ENCODE measurements at places on chromosomes 4 and X.
A peak's percentile ranks its signal among the peaks of the same experiment; 100 is the strongest.

DNA sequence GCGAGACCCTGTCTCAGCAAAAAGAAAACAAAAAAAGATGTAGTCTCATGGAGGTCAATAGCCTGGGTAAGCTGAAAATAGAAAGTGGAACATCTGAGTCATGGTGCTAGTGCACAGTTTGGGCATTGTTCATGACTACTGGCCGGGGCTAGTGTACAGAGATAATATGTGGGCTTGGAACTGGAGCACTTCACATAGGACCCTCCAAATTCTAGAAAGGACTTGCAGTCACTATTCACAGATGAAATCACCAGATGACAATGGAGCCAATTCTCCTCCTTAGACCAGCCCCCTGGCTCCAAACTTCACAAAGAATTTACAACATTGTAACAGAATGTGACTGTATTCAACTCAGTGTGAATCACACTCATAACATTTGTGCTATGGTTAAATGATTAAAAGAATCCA lies 367.8 kb upstream of the SLC7A11 start:
- no peak for DNase-seq

- no peak for DNase-seq
Observed at GRCh38 chr4:136562834-136563233, 969.5 kb downstream of the PCDH18 start.

GRCh38 chrX:46978341-46979291 lies 66.4 kb downstream of the JADE3 start:
- DNase-seq, result peak; percentile 84

- no peak for DNase-seq
Observed at GRCh38 chr4:87105101-87105845, 115.1 kb downstream of the KLHL8 start.

GRCh38 chr4:163591614-163592020 lies 97.1 kb downstream of the TMA16 start:
- no peak for DNase-seq

GRCh38 chr4:94540476-94540875 lies 88.7 kb downstream of the PDLIM5 start:
- no peak for DNase-seq

GRCh38 chrX:115400960-115401359 lies 111.4 kb downstream of the LUZP4 start:
- no peak for DNase-seq

- DNase-seq, result no peak
Observed at GRCh38 chrX:3160756-3161155, 119.5 kb downstream of the ARSF start.

DNA sequence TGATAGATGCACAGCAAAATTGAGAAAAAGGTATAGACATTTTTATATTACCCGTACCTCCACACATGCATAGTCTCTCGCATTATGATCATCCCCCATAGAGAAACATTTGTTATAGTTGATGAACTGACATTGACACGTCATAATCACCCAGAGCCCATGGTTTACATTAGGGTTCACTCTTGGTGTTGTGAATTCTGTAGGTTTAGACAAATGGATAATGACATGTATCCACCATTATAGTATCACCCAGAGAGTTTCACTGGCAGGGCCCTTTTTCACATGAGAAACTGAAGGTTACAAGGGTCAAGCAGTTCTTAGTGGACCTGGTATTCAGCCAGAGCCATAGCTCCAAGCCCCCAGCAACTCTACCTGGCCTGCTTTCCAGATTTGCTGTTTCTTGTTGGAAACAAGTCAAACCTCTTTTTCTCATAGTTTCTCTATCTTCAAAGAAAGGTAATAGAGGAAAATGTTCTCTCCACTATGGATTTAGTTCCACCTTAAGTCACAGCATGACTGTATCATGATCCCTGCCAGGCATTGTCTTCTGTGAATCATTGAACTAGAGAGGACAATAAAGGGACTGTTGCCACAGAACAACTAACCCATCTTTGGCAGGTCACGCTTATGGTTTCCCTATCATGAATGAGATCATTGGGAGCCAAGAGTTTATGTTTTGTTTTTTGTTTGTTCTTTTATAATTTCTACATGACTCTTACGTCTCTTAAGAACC lies 64.0 kb downstream of the HHIP start:
- DNase-seq, result no peak

- no peak for DNase-seq
Observed at GRCh38 chrX:34874763-34875162, 67.8 kb upstream of the FAM47B start.

DNA sequence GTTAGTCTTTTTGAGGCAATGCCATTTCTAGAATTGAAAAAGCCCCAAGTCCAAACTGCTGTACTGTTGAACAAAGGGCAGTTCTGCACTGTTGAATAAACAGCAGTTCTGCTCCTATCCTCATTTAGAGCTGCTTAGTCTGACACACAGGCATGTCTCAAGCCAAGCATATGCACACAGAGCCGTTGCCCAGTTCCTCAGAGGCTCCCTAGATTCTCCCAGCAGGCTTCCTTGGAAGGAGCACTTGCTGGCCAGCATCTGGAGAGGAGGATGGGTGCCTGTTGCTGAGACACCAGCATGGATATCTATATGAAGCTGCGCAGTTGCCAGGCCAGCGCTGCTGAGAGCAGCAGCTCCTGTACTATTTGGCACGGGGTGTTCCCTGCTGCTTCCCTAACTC lies 138.3 kb upstream of the USP38 start:
- DNase-seq, result no peak

DNA sequence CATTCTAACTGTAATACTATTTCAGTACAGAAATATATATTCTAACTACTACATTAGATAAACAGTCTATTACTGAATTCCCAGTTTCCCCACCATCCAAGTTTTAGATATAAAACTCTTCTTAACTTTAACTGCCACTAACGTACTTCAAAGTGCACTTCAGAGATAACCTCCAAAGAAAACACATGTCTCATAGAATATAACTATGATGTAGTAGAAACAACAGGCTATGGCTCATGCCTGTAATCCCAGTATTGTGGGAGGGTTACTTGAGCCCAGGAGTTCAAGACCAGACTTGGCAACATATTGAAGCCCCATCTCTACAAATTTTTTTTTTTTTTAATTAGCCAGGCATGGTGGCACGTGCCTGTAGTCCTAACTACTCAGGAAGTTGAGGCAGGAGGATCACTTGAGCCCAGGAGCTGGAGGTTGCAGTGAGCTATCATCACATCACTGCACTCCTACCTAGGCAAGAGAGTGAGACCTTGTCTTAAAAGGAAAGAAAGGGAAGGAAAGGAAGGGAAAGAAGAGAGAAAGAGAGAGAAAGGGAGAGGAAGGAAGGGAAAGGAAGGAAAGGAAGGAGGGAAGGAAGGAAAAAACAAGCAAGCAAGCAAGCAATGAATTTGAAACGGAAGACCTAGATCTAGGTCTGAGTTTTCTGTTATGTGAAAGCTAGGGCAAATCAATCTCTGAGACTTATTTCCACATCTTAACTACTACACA lies 4.8 kb downstream of the HAUS3 start:
- DNase-seq, result no peak

- DNase-seq, result no peak
Observed at GRCh38 chr4:156966836-156967235, 4.8 kb downstream of the PDGFC start.

DNA sequence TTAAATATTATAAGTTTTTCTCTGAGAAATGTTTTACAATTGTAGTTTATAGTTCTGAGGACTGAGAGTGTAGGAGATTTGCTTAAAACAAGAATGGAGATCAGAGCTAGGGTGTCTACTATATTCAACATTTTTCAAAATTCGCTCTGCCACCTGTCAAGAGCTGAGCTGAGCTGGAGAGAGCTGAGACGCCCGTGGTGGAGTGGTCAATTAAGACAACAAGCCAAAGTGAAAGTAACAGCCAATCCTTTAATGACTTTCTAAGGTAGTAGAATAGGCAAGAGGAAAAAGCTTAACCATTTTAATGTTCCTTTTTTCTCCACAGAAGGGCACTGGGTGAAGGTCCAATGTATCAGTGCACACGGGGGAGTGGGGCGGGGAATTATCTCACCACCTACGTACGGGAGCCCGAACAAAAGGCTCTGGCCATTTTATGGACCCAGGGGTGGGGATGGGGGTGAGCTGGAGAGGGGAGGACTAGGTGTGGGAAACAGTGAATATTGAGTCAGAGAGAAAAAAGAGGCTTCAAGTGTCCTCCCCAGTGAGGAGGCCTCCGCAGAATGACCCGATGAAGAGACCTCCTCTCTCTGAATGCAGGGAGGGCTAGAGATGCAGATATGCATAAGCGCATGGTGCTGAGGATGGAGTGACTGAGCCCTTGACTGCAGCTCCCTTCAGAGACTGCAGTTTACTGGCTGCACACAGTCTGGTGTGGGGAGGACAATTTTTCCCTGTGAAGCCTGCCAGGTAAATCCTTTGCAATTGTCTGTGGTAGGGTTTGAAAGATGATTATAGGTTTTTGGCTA lies 60.8 kb downstream of the SPCS3 start:
- no peak for DNase-seq

DNA sequence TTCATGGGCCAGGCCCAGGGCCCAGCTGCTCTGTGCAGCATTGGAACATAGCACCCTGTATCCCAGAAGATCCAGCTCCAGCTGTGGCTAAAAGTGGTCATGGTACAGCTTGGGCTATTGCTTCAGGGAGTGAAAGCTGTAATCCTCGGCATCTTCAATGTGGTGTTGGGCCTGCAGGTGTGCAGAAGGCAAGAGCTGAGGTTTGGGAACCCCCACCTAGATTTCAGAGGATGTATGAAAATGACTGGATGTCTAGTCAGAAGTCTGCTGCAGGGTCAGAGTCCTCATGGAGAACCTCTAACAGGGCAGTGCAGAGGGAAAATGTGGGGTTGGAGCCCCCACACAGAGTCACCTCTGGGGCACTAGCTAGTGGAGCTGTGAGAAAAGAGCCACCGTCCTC lies 341.7 kb downstream of the PPP3CA start:
- DNase-seq, result no peak

DNA sequence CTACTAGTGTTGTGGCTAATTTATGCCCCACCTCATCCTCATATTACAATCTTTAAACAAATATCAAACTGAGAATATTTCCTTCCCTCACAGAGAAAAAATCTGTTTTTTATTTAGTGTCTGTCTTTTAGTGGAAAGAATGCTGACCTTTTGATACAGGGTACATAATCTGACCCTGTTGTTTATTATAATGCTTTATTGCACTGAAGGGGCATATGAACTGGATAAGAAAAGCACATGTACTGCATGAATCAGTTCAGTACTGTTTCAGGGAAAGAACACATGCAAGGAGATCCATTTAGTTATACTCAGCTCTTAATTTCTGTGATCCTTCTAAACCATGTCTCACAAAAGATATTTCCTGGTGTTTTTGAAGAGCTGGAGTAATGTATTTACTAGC lies 15.5 kb upstream of the DYNLT3 start:
- no peak for DNase-seq

DNA sequence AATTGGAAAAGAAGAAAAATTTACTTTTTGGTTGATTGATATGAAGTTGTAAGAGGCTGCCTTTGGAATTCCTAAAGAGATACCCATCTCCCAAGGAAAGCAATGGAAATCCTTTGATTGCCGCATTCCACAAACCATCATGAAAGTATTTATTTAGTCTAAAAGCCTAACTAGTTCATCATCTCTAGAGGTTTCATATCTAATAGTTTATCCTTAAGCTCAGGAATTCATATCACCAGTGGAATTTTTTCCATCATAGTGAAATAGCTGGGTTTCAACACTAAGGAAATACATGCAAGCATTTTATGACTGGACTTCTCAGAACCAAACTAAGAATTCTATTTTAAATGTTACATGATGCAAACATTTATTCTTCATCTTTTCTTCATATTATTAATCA lies 144.9 kb downstream of the FBXO8 start:
- no peak for DNase-seq

- no peak for DNase-seq
Observed at GRCh38 chr4:87258677-87259076, 38.3 kb upstream of the KLHL8 start.

- DNase-seq, result no peak
Observed at GRCh38 chrX:110318664-110318968, 731 bp upstream of the AMMECR1 start.

- no peak for DNase-seq
Observed at GRCh38 chr4:80154545-80154933, 42.8 kb upstream of the PRDM8 start.

DNA sequence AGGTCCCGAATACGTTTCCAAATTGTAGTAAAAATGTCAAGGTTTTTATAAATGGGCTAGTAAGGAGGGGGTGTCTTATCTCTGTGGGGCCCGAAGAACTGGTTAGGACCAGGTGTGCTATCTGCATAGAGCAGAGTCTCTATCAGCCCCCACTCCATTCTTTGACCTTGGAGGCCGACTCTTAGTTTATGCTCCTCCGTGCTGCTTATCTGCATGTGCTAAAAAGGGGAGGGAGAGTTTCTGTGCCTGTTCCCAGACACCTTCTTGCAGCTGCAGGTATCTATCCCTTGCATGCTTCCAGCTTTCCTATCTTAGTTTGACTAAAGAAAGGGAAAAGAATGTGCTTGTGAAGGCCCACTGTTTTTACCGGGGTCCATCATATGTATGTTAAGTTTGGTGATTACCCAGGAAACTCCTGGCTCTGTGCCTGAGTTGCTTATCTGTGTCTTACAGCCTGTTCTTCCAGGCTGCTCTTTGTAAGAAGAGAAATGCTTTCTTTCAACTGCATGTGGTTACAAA lies 28.6 kb upstream of the NAF1 start:
- no peak for DNase-seq

- DNase-seq, result no peak
Observed at GRCh38 chr4:122047456-122048425, 95.9 kb upstream of the TRPC3 start.

DNA sequence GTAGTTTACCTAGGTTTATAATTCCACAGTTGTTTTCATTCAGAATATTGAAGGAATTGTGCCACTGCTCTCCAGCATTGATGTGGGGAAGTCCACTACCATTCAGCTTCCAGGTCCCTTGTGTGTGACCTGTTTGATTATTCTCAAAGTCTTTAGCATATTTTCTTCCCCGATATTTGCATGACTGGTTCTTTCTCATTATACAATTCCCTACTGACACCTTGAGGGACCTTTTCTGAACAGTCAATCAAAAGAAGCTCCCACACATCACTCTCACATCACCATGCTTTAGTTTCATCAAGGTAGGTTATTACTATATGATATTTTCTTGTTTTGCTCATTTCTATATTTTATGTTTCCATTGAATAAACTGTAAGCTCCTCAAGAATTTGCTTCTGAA lies 44.1 kb downstream of the SLC39A8 start:
- DNase-seq, result no peak

- no peak for DNase-seq
Observed at GRCh38 chr4:96305030-96305429, 465.1 kb downstream of the PDHA2 start.

All from activated CD4-positive, alpha-beta T cell treated with anti-CD3 and anti-CD28 coated beads for 48 hours (primary cell).